BJ (cell line): ENCODE measurements at places on chromosomes 12 and 14.

DNA sequence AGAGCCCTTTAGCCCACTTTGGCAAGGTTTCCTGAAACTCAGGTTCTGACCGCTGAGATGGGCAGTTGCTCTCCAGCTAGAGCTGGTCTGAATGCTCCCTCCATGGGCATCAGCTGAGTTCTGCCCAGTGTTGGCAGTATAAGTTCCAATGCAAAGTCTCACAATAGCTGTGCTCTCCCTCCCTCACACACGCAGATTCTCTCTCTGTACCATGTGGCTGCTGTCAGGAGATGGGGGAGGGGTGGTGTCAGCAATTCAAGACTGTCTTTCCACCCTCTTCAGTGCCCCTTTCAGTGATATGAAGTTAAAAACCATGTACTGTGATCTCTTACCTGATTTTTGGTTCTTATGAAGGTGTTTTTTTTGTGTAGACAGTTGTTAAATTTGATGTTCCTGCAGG lies 164.3 kb upstream of the PLEKHA5 start:
- no peak for DNase-seq

DNA sequence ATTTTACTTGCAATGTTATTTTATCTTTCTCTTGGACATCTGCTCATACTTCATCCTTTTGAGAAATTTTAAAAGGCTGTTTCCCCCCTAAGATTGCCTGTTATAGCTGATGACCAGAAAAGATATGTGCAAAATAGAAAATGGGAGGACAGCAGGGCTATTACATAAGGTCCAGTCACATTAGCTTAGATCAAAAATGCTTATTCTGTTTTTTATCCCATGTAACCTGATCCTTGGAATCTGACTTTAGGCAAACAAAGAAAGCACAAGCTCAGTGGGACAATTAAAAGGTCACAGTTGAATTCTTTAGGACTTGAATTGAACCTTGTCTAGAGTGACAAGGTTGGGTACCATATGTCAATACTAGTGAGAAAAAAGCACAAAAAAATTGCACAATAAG lies 65.1 kb upstream of the TRHDE start:
- no peak for DNase-seq

DNA sequence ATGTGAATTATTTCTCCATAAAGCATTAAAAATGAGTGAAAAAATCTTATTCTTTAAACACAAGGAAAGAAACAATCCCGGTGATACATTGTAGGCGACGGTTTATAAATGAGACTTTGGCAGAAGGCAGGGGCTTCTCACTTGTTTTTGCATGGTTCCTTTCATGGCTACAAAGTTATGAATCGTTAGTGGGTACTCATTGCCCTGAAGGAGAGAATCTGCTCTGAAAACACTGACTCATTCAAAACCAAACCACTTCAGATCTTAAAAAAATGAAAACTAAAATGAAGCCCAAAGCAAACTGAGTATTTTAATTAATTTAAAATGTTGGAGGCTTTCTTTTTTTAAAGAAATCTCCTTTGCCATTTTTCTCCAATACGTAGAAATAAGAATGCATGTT lies 41.4 kb upstream of the AMIGO2 start:
- DNase-seq: no peak

GRCh38 chr12:49636979-49637755 lies 13.8 kb downstream of the PRPF40B start:
- DNase-seq: no peak

DNA sequence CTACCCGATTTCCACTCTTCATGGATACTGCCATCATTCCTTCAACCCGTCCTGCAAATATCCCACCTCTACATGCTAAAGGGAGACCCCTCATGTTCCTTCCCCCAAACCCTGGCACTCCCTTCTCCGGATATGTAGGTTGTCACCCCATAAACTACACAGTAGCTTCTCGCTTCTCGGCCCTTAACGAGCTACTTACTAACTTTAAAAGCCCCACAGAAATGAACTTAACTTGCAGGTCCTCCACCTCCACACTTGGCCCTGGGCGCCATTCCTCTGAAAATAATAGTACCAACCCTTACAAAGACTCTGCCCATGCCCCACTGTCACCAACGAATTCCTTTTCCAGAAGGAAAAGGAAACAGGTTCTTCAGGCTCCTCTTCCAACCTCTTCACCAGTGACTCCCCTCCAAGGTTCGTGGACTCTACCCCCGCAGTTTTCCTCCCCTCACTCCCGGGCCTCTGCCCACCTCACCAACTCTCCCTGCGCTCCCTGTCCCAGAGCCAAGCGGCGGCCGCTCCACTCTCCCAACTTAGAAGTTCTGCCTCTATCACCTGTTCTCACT lies 1.2 kb downstream of the SPPL3 start:
- no peak for DNase-seq

GRCh38 chr12:12336049-12336411 lies 14.0 kb downstream of the MANSC1 start:
- no peak for DNase-seq

GRCh38 chr14:42428996-42429395 lies 822.3 kb downstream of the LRFN5 start:
- no peak for DNase-seq

- no peak for DNase-seq
Measured at GRCh38 chr14:69479696-69480095, 4.8 kb upstream of the PLEKHD1 start.

GRCh38 chr14:80605536-80605935 lies 336.0 kb downstream of the CEP128 start:
- no peak for DNase-seq

DNA sequence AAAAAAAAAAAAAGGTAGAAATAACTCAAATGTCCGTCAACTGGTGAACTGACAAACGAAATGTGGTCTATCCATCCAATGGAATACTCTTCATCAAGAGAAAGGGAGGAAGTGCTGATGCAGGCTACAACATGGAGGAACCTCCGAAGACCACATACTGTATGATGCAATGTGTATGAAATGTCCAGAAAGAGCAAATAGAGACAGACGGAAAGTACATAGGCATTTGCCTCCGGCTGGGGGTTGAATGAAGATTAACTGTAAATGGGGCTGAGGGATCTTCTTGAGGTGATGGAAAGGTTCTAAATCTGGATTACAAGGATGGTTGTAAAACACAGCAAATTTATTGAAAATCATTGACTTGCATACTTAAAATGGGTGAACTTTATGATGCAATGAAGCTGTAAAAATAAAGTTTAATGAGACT lies 35.4 kb downstream of the DLK1 start:
- DNase-seq: peak; percentile 3
